CD8-positive, alpha-beta memory T cell (primary cell): ENCODE measurements at places on chromosomes 6 and 20. TPM values are rescaled to one million over a fixed set of nuclear protein-coding genes. Genes with fewer than 3 reads are reported as not detected.

CLIC5 gene
- 7.2 TPM for total RNA-seq

FAM184A gene
- total RNA-seq = 2.2 TPM

C6orf15 gene
- not detected for total RNA-seq

PROCR gene
- 2.7 TPM for total RNA-seq

PIGU gene
- 24.9 TPM for total RNA-seq

FAM229B gene
- total RNA-seq = 7.2 TPM

RUNX2 gene
- 25.8 TPM for total RNA-seq

DOK5 gene
- total RNA-seq = 4.8 TPM

MCHR2 gene
- total RNA-seq = not detected

TCF21 gene
- not detected for total RNA-seq

BEND6 gene
- total RNA-seq = not detected

KHDC1L gene
- not detected for total RNA-seq

MEI4 gene
- total RNA-seq = not detected

EYS gene
- total RNA-seq = not detected

PLCB4 gene
- total RNA-seq = not detected

SLC35F1 gene
- not detected for total RNA-seq

TPX2 gene
- total RNA-seq = 62.7 TPM

TRIM15 gene
- not detected for total RNA-seq

EYA2 gene
- not detected for total RNA-seq

RNF144B gene
- 0.98 TPM for total RNA-seq

BPI gene
- not detected for total RNA-seq

GPLD1 gene
- total RNA-seq = 0.64 TPM

MATN4 gene
- not detected for total RNA-seq

TSBP1 gene
- total RNA-seq = not detected

CHD6 gene
- 24.6 TPM for total RNA-seq
